ENCODE measurements at places on chromosomes 5 and 9.

- DNase-seq = peak; percentile 42
Observed at GRCh38 chr5:139100825-139101224, 97.3 kb downstream of the SIL1 start.

DNA sequence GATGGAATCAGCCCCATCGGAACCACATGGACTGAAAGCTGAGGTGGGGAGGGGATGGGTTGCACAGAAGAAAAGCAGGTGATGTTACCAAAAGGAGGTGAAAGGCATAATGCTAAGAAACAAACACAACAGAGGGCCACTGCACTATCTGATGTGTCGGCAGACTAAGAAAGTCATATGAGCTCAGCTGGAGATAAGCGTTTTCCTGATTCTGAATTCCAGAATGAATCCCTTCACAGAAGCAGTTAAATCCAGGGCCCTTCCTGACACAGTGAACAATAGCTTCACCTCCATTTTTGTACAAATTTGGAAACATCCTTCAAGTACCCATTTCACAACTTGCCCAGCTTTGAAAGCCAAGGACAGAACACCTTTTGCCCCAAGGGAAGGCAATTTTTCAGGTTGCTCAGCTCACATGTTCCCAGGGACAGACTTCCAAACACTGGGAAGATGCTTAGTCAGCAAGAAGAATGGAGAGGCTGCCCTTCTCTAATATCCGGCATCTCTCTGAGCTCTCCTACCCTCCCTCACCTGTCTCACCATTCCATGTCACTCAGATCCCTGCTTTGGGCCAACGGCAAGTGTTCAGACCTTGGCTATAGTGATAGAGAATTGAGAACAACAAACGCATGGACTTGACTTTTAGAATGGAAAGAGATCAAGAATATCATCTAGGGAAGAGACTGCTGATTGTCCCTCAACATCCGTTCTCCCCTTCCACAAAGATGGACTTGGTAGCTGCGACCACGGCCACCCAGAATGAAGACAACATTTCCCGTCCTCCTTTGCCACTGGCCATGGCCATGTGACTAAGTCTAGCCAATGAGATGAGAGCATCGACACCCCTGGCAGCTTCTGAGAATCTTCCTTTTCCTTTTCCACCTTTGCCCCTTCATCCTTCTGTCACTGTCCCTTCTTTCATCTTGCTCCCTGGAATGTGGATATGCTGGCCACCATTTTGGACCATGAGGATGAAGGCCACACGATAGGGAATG lies 68.6 kb upstream of the IL17B start:
- no peak for DNase-seq

GRCh38 chr5:151870820-151871219 lies 53.8 kb downstream of the GLRA1 start:
- peak; percentile 41 for DNase-seq

DNA sequence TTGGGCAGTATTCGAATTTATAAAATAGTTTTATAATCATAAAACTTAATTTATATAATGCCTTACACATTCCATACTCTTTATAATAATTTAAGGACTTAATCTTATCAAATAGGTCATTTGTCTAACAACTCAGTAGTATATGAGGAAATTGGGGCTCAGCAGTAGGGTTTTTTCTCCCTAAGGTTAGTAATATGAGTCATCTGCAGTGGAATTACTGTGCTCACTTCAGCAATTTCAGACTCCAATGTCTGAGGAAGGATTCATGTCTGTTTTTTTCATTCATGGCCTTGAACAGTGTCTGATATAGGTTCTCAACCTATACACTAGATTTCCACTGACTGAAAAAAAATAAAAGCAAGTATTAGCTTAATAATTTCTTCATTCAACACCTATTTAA lies 7.4 kb downstream of the DMRTA1 start:
- peak; percentile 3 for DNase-seq

- DNase-seq = no peak
Observed at GRCh38 chr9:111020594-111020993, 17.7 kb downstream of the LPAR1 start.

- no peak for DNase-seq
Observed at GRCh38 chr5:150301901-150302300, 804 bp downstream of the ARSI start.

DNA sequence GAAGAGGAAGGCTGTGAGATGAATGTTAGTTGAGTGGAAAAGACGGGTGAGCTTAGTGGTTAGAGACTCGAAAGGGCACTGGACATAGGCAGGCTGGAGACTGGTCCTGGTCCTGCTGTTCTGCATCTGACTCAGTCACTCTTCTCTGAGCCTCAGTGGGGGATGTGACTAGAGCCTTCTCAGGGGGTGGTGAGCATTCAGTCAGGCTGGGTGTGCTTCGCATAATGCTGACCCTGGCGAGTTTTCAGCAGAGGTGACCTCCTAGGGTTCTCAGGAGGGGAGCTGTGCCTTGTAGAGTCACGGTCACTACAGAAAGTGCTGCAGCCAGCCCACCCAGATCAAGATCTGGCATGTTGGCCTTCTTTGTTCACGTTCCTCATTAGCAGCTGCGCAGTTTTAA lies 44.3 kb downstream of the PRRC2B start:
- no peak for DNase-seq

GRCh38 chr9:16871336-16872151 lies 1.1 kb upstream of the BNC2 start:
- DNase-seq = peak; percentile 94

- no peak for DNase-seq
Observed at GRCh38 chr9:14146201-14146874, 167.6 kb downstream of the NFIB start.

GRCh38 chr9:92482329-92482728 lies at the start of gene ASPN:
Gene ASPN (minus strand): TSS chr9:92482506.
- DNase-seq = peak; percentile 58

- DNase-seq = no peak
Observed at GRCh38 chr9:38227656-38228055, 158.6 kb upstream of the SHB start.

- peak; percentile 35 for DNase-seq
Observed at GRCh38 chr5:39648848-39649227, 224.1 kb upstream of the DAB2 start.
